ENCODE measurements at places on chromosomes 4 and X.

DNA sequence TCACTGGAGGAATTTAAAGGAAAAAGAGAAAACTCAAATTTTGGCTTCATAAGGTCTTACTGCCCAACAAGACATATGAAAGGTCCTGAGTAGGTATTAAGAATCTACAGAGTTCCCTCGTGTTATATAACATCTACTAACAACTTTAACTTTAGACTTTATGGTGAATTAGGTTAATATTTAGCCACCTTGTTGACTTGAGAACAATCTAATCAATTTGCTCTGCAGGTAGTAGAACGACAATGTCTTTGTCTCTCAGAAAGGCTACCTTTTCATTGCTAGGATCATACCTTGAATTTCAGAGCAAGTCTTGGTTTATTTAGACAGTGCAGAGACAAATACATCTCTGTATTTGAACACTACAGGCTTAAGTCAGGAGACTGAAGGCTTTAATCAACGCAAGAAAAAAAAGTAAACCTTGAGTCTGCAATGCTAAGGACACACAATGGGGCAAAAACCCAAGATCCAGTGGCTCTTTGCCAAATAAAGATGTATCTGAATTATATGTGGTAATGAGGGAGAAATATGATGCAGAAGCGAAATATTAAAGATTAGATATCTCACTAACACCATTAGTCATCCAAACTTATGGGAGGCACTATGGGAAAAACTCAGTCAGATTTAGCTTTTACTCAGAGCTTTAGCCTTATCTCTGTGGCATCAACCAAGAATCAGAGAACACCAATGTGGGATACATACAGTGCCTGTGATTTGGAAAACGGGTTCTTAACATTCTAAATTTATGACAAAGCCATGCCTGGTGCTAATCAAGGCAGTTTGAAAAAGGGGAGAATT is 93.6 kb upstream of the FTHL17 start:
- DNase-seq: peak; percentile 26

DNA sequence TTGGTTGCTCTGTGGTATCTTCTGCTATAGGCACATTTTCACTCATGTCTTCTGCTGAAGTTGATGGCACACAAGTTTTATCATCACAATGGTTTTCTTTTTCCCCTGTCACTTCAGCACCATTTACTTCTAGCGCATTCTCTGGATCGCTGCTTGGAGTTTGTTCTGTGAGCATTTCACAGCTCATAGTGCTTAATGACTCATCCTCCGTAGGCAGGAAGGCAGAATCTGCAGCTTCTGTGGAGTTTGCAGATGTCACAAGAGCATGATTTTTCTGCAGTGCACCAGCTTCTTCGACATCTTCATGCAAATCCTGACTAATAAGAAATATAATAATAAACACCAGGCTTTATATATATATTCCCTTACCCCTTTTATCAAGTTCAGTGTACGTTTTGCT is 83.6 kb downstream of the CHM start:
- DNase-seq: peak; percentile 66

DNA sequence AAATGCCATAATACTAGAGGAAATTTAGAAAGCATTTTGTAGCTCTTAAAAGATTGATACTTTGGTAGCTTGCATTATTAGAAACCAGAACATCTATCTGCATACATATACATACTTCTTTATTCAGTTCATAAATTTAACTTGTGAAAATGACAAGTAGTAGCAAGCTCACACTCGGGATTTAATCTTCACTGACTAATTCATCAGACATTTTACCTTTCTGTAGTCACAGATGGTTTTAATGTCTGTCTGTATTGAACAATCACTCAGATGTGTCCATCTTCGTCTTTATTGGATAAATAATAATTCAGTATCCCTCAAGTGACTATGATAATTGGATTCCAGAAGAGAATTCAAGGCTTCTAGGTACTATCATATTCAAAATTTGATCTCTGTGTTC is 232.3 kb downstream of the TENM3 start:
- no peak for DNase-seq

GRCh38 chr4:147059064-147059731 is 113.5 kb upstream of the TTC29 start:
- no peak for DNase-seq

GRCh38 chr4:1552451-1552850 is 131.7 kb downstream of the FAM53A start:
- no peak for DNase-seq

DNA sequence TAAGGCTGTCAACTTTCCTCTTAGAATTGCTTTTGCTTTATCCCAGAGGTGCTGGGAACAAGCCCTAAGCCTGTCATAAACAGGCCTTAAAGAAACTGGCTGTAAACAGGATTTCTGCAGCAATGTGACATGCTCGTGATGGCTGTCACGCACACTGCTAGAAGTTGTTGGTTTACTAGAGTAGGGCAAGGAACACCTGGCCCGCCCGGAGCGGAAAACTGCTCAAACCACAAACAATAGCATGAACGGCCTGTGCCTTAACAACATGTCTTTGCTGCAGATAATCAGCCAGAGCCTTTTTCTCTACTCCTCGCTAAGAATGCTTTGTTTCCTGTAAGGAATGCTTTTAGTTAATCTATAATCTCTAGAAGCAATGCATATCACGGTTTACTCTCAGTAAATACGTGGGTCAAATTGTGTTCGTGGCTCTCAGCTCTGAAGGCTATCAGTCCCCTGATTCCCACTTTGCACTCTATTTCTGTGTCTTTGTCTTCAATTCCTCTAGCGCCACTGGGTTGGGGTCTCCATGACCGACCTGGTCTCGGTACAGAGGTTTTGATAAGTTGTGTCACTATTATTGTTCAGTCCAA is 318.3 kb downstream of the GLUD2 start:
- no peak for DNase-seq

DNA sequence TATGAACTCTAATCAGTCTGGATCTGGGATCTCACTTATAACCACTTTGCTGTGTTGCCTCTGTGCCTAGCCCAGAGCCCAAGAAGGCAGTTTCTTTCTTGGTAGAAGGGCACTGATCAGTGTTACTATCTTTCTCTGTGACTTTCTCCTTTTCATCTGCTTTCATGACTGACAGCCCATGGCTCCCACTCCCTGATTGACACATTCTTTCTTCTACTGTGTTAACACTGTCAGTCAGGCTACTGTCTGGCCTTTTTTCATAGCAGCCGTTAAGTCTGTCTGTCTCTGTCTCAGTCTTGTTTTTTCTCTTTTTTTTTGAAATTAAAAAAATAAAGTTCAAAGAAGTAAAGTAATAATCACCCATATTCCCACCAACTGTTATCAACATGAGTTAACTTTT is 210.6 kb downstream of the GPC3 start:
- DNase-seq: no peak

GRCh38 chr4:165385126-165385525 is 6.3 kb downstream of the CPE start:
- no peak for DNase-seq

DNA sequence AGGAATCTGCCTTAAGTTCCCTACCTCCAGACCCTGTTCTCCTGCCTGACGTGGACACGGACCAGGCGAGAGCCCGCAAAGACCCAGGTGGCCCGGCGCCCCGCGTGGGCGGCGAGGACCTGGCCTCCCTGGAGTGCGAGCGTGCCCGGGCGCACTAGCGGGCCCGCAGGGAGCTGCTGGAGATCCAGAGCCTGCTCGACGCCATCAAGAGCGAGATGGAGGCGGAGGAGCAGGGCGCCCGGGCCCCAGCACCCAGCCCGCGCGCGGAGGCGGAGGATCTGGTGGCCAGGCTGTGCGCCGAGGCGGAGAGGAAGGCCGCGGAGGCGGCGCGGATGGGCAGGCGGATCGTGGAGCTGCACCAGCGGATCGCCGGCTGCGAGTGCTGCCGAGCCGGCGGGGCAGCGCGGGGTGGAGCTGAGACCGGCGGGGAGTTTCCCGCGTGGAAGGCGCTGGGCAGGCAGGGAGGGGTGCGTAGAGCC is 18.2 kb downstream of the MRFAP1 start:
- peak; percentile 47 for DNase-seq

DNA sequence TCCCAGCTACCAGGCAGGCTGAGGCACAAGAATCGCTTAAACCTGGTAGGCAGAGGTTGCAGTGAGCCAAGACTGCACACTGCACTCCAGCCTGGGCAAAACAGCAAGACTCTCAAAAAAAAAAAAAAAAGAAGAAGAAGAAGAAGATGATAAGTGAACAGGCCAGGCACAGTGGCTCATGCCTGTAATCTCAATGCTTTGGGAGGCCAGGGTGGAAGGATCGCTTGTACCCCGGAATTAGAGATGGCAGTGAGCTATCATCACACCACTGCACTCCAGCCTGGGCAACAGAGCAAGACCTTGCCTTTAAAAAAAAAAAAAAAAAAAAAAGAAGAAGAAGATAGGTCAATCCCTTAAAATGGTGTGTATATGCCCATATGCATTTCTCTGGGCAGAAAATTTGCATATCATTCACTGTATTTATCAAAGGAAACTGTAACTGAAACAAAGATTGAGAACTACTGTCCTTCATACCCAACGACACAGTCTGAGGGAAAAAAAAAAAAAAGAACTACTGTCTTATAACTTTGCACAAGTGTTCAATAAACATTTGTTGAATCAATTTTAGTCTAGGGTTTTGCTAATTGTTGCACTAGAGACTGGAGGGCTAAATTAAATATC is 2.3 kb downstream of the RFC1 start:
- no peak for DNase-seq
